Stimulated activated CD8-positive, alpha-beta memory T cell treated with anti-CD3 and anti-CD28 coated beads, Interleukin-2, amount 100 ng/mL, for 1 hour (primary cell): ENCODE measurements at places on chromosomes 3 and 15.

DNA sequence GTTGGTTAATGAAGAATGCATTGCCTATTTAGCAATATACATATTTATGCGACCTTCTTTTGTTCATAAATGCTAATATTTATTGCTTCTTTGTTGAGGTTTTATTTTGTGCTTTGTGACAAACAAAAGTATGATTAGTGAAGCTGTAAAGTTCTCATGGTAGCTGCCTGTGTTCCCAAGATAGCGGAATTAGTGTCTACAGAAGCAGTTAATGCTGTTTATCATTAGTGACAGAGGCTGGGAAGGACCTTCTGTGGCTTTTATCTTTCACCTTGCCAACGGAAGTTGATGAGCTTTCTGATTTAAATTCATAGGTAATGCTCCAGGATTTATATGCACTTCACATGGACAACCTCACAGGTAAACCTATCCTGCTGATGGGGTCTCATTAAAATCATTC, 418.3 kb downstream of the CADM2 start:
- no peak for DNase-seq

- DNase-seq, result no peak
These were observed 1333.1 kb downstream of the SI start for GRCh38 chr3:163745204-163745603.

GRCh38 chr3:101195951-101196713, 124.2 kb downstream of the IMPG2 start:
- DNase-seq, result no peak

GRCh38 chr15:95202569-95203349, 971.4 kb downstream of the MCTP2 start:
- DNase-seq, result no peak

GRCh38 chr3:52463416-52463815, 8.0 kb downstream of the NISCH start:
- DNase-seq, result no peak

GRCh38 chr3:72494626-72495025, 353.6 kb downstream of the SHQ1 start:
- no peak for DNase-seq

DNA sequence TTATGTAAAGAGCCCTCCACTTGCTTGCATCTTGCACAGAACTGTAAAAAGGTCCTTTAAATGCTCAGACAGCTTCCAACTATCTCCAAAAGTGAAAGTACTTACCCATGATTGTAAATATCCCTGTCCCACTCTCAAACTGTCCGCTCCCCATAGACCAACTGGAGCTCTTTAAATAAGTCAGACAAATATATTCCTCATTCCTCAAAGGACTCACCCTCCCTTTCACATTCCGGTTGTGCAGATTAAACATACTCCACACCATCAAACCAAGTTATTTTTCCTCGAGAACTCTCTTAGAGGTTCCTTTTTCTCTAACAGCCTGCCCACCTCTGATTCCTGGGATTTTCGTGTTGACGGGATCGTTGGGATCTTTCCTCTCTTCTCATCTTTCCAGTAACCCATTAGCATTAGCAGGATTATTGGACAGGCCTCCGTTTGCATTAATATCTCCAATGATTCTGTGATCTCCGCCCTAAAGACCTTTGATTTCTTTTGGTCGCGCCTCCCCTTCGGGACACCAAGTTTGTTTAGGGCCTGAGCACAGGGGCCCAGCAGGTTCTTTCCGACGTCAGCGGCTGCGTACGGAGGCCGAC, 763 bp downstream of the GOLGB1 start:
- DNase-seq, result no peak

- DNase-seq, result no peak
These were observed 90.4 kb downstream of the NAALADL2 start for GRCh38 chr3:174949523-174949922.

DNA sequence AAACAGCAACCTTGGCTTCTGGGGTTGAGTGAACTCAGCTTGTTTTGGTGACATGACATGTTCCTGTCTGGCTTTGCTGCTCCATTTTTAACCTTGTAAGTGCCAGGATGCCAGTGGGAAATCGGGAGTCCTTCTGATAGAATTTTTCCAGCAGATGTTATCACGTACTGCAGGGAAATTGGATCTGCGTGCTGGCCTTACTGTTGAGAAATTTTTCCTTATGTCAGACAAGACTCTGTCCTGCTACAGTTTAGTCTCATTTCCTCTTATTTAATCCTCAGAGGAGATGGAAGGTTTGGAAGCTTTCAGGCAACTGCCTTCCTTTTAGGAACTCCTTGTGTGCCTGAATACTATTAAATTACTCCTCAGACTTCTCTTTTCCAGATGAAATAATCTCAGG, 80.6 kb downstream of the PGPEP1L start:
- DNase-seq, result no peak

- no peak for DNase-seq
These were observed 124.6 kb downstream of the IGF1R start for GRCh38 chr15:98772895-98773294.

GRCh38 chr3:180684807-180685206, 5.5 kb upstream of the CCDC39 start:
- DNase-seq, result no peak

DNA sequence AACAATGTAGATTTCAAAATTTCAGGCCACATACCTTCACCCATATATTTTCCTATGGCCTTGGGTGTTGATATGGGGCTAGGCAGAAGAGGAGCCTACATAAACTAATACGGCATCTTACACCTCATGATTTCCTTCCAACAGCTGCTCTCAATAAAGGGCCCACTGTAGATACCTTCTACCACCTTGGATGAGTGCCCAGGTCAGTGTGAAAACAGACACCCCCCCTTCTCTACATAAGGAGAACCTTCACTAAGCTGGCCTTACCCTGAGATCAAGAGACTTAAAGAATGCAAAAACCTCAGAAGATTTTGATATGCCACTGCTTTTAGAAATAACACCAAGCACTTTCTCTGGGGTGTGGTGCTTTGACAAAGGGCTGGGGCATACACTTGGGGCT, 42.7 kb downstream of the SH3BP5 start:
- DNase-seq, result no peak

DNA sequence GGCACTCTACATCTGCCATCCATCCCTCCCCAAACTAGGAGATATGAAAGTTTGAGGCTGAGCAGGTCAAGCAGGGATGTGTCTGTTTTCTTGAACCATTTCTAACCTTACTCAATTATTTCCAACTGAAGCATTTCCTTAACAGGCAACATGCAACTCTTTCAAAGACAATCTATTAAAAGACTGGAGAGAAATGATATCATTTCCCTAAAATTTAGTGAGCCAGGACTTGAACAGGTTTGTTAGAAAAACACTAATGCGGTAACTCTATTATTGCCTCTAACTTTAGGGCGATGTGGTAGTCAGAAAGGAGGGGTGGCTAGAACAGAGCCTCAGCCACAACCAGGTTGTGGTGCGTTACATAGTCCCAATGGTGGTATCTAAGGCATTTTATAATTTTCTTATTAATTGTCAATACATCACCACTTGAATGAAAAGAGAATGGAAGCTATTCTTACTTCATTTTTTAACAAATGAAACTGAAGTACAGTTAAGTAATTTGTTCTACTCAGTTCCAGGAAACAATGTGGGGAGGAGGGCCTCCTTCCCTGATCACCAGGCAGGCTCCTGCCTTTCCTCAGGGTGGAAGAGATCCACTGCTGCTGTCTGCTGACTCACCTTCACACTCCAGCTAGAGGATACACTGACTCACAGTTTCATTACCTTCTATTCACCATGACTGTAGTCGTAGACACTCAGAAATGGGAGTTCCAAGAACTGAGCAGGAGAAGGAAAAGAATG, 22.8 kb downstream of the MYO1E start:
- no peak for DNase-seq

DNA sequence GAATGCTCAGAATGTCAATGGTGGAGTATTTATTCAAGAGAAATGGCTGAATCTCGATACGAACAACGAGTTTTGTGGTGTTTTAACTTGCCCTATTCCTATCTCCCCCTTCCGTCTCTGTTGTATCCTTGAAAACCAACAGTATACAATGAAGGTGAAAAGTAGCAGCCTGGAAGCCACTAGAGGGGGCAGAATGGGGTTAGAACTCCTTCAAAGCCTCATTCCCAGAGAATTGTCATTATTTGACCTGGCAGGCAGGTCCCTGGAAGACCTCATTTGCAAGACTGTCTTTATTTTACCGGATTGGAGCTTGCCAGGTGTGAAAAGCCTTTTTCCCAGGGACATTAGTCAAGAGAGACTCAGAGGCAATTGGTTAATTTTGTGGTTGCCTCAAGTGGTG, 139.4 kb downstream of the LRRC28 start:
- DNase-seq, result no peak

DNA sequence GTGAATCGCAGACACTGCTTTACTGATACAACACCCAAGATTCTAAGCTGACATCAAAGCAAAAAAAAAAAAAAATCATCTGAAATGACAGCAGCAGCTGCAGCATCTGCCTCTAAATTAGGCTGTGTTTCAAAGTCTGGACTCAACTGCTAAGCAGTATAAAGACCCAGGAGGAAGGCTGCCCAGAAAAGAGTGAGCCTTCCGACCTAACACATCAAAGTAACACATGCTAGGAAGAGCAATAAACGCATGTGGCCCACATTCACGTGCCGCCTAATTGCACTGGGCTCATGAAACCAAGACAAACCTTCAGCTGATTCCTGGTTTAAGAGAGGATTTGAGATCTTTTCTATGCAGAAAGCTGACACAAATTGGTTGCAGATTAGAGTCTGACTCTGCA, 317.1 kb downstream of the ZIC4 start:
- no peak for DNase-seq

DNA sequence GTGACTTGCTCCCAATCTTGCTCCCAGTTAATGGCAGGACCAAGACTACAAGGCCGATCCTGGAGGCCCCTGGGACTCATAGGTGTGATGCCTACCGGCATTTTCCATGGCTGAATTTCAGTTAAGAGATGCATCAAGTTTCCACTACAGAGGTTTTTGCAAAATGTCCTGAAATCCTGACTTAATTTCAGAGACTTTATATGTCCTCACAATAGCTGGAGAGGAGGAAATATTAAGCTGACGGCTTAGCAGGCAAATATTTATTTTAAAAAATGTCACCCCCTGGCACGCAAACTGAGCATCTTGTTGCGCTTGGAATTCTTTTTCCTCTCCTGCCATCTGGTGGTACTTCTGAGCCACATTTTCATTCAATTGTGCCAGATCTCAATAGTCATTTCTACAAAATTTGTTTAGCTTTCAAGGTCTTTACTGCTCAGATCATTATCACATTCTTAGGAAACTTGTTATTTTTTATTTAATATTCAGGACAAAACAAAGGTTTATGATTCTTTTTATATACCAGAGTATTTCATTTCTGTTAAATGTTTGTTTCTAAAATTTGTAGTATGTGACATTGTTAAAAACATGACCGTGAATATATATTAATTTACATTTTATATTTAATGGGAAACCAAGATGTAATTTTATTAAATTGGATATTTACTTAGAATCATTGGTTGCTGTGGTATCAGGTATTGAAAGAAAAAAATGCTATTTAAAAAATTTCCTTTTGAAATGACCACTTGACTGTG, 189.2 kb upstream of the THRB start:
- DNase-seq, result no peak

DNA sequence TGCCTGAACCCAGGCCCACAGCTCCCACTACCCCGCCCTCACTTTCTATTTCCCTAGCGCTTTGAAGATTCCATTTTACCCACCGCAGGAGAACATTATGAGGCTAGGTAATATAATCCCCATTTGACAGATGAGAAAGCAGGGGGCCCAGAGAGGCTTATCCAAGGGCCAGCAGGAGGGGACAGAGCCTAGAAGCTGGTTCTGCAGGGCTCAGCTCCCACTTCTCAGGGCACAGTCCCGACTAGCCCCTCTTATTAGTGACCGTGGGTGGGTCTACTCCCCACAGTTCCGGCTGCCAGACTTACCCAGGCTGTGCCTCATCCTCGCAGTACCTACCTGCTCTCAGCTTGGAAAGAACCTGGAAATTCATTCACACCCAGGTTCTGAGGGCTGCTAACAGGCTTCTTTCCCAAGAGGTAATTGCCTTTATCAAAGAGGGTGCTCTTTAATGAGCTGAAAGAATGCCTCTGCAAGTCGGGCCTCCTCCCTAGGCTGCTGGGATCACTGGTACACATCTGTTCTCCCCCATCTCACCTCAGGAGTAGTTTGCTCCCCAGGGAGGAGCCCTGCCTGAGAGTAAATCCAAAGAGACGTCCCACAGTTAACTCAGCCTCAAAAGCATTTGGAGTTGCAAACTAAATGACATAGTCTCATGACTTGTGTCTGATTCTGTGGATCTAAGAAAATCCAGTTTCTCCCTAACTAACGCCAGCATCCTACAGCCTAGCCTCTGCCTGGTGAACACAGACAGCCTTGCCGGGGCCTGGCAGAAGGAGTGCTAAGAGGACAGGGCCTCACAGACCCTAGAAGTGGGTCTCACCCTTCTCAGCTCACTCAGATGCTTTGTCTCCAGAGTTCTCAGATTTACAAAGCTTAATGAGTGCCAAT, 125.0 kb downstream of the CHSY1 start:
- DNase-seq, result no peak

GRCh38 chr15:44219073-44219472, 24.0 kb upstream of the FRMD5 start:
- no peak for DNase-seq

DNA sequence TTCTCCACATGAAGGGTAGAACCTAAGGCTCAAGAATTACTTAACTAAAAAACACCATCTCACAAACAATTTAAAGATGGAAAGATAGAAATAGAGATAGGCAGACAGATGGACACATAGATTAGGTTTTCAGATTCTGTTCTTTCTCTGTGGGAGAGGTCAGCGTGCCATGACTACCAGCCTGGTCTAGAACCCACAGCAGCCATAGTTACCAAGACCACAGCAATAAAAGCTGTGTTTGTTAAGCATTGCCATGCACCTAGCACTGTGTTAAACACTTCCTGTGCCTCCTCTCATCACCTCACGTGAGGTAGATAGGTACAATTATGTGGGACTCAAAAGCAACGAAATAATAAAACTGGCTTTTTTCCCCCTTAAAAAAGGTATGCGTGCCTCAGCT, 83.1 kb upstream of the TSEN2 start:
- no peak for DNase-seq

DNA sequence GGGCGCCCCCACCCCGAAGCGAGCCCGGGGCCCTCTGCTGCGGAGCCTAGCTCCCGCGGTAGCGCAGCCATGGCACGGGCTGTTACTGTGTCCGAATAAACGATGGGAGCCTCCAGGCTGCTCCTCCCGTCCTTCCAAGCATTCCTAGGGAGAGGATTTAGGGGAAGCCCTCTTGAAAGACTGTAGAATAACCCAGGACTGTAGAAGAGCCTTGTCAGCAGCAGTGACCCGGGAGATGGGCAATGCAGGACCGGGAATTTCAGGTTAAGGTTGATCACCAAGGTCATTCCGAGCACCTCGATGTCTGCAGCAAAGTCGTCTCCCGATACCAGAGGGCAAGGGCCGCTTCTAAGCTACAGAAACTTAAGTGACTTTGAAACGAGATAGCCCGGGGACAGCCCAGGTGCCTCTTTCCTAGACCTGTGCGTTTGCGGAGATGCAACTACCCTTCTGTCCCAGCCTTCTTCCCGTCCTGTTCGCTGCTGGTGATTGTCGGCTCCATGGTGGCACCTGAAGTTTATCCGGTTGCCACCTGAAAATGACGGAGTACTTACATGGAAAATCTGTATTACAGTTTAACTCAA, 753 bp upstream of the MYO5A start:
- DNase-seq, result no peak

GRCh38 chr3:20222274-20222673, 36.3 kb upstream of the SGO1 start:
- DNase-seq, result no peak

- DNase-seq, result no peak
These were observed 47.5 kb upstream of the SKOR1 start for GRCh38 chr15:67777773-67778172.
